ENCODE measurements at places on chromosomes 6 and 20.

GRCh38 chr6:16352258-16352635, 113.9 kb downstream of the GMPR start:
- no peak for DNase-seq

GRCh38 chr6:68192988-68193387, 442.1 kb upstream of the ADGRB3 start:
- no peak for DNase-seq

- no peak for DNase-seq
These were observed 2.8 kb downstream of the VSX1 start for GRCh38 chr20:25079171-25079570.

GRCh38 chr6:69976591-69977090, 110.3 kb downstream of the COL19A1 start:
- DNase-seq, result no peak

DNA sequence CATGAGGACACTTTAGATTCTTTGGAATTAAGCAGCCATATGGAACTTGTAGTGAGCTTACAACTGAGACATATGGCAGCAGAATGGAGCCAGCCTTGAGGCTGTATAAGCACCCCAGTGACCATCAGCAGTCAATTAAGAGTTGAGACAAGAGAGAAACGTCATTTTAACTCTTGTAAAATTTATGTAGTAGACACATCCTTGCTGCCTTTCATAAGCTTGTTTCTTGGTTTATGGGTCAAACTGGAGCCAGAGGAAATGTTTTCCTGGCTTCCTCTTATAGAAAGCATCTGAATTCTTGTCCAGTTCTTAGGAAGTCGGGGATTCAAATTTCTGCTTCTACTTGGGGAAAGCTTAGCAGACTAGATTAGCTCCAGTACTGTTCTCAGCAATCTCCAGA, 745.1 kb upstream of the MARCKS start:
- DNase-seq, result no peak

All from GM06990 (cell line).